ENCODE measurements at places on chromosomes 4 and X.

GRCh38 chr4:40536032-40536431, 93.6 kb downstream of the RBM47 start:
- no peak for DNase-seq

- no peak for DNase-seq
Observed at GRCh38 chrX:9440116-9440844, 24.6 kb upstream of the TBL1X start.

DNA sequence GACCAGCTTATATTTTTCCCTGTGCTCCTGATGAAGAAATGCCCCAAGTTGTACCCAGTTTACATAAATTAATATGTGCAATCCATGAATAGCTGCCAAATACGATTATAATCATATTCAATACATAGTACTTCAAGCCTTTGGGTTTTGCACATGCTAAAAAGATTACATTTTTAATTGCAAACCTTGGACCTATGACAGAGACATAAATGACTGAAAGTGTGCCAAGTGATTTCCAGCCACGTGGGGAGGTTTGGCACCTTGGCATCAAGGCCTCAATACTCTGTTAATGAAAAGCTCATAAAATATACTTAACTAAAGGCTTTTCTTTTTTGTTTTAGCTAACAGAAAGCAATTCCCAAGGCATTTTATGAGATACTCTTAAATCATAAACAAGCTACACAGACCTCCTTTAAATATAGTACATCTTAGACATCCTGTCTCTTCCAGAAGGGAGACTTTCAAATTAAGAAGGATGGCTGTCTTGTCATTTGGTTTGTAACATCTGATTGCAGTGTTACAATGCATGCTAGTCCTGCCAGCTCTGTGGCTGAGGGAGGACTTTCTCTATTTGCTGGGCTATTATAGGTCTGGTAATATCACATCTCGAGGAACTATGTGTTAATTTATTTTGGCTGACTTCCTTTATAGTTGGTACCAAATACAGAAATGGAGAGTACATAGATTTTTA, 404.1 kb downstream of the AFF2 start:
- DNase-seq: no peak

- DNase-seq: no peak
Observed at GRCh38 chrX:152886716-152887115, 11.2 kb upstream of the ZNF185 start.

- no peak for DNase-seq
Observed at GRCh38 chrX:138946926-138947325, 235.4 kb upstream of the FGF13 start.

- DNase-seq: no peak
Observed at GRCh38 chr4:147829401-147830101, 97.7 kb downstream of the ARHGAP10 start.
